T-helper 17 cell (primary cell): ENCODE measurements at places on chromosomes 3 and 15.

- H3K27ac ChIP-seq = no peak overlapping the region
- DNase-seq = no peak
- H3K27me3 ChIP-seq = no peaks in the 10 kb centered on the region
- no peaks in the 10 kb centered on the region for H3K4me1 ChIP-seq
- H3K36me3 ChIP-seq = no peaks in the 10 kb centered on the region
Observed at GRCh38 chr3:98967758-98968157, 66.3 kb upstream of the DCBLD2 start.

- H3K4me1 ChIP-seq = peaks cover 17% of the 10 kb centered on the region
- no peak for DNase-seq
- H3K27me3 ChIP-seq = no peaks in the 10 kb centered on the region
Observed at GRCh38 chr3:187821616-187822317, 76.5 kb upstream of the BCL6 start.

DNA sequence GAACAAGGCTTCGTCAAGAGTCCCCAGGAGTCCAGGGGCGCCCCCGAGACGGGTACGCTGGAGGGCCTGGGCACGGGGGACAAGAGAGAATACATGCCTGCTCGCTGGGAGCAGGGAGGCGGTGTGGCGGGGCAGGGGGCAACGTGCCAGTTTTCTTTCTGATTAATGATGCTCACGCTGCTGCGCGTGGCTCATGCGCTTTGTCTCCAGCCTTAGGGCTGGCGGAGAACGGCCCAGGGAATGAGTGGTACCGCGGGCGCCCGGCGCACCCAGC lies 408 bp upstream of the ARPP21 start:
- H3K27me3 ChIP-seq = peaks cover 17% of the 10 kb centered on the region
- no peak overlapping the region for H3K27ac ChIP-seq
- H3K36me3 ChIP-seq = no peaks in the 10 kb centered on the region
- H3K4me3 ChIP-seq = no peak overlapping the region
- DNase-seq = no peak

DNA sequence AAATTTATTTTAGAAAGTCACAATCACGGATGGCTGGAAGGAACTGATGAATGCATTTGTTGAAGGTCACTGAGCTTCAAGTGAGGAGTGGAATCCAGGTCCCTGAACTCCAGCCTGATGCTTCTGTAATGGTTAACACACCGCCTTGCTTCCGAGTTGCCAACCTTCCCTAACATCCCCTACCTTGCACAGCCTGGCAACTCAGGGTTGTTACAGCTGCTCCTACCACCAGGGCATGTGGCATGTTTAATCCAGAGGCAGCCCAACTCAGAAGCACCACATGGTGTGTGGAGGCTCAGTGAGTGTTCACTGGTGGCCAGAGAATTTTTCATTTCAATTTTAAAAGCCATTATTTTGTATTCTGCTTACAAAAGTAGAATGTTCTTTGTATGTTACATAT lies 4.9 kb downstream of the TM2D3 start:
- H3K27ac ChIP-seq = no peak overlapping the region
- no peak overlapping the region for H3K4me3 ChIP-seq
- H3K36me3 ChIP-seq = peaks cover 3% of the 10 kb centered on the region
- H3K27me3 ChIP-seq = no peaks in the 10 kb centered on the region
- no peak for DNase-seq
- peaks cover 20% of the 10 kb centered on the region for H3K4me1 ChIP-seq

DNA sequence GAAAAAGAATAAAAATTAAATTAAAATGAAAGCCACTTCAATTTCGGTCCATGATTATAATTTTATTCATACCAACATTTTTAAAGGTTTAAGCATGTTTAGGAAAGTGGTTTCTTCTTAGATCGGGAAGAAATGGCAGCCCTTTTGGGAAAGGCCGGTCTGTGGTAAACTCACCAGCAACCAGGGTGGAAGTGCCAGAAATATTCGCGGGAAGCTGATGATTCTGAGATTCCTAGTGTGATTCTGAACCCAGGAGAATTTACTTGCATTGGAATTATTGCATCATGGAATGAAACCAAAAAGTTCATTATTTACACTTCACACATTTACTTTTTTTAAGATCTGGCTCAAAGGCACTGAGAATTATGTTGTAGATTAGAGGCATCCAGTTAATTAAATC lies 97.2 kb upstream of the CCNL1 start:
- H3K4me1 ChIP-seq = no peaks in the 10 kb centered on the region
- no peak overlapping the region for H3K27ac ChIP-seq
- H3K4me3 ChIP-seq = no peak overlapping the region
- no peaks in the 10 kb centered on the region for H3K27me3 ChIP-seq
- peaks cover 6% of the 10 kb centered on the region for H3K36me3 ChIP-seq
- no peak for DNase-seq

DNA sequence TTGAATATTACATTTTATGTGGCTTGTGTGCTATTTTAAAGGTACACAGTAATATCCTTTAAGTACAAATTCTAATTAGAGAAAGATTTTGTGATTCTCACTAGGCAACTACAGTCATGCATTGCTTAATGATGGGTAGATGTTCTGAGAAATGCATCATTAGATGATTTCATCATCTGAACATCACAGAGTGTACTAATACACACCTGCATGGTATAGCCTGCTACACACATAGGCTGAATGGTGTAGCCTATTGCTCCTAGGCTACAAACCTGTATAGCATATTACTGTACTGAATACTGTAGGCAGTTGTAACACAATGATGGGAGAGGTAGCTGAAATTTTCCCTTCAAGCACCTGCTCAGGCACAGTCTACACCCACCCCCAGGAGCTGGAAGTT lies 217.4 kb upstream of the EOMES start:
- H3K4me1 ChIP-seq = peaks cover 6% of the 10 kb centered on the region
- DNase-seq = no peak
- no peak overlapping the region for H3K4me3 ChIP-seq

DNA sequence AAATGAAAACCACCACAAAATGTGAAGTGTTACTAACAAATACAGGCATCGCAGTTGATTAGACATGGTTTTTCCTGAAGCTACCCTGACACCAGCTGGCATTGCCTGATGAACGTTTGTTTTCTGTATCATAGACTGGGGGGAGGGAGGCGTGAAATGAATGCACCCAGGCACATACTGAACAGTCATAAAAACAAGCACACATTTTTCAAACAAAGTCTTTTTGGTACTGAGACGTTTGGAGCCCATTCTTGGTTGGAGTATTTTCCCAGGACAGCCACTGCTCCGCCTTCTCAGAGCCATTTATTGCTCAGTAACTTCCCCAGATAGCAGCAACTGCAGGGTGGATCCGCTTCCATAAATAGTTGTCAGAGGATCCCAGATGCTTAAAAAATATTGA lies 52.4 kb downstream of the KLF13 start:
- peaks cover 28% of the 10 kb centered on the region for H3K4me1 ChIP-seq
- H3K27ac ChIP-seq = peak overlapping the region; percentile 67
- no peaks in the 10 kb centered on the region for H3K27me3 ChIP-seq
- H3K4me3 ChIP-seq = peak overlapping the region; percentile 50
- no peak for DNase-seq
- H3K36me3 ChIP-seq = peaks cover 3% of the 10 kb centered on the region

DNA sequence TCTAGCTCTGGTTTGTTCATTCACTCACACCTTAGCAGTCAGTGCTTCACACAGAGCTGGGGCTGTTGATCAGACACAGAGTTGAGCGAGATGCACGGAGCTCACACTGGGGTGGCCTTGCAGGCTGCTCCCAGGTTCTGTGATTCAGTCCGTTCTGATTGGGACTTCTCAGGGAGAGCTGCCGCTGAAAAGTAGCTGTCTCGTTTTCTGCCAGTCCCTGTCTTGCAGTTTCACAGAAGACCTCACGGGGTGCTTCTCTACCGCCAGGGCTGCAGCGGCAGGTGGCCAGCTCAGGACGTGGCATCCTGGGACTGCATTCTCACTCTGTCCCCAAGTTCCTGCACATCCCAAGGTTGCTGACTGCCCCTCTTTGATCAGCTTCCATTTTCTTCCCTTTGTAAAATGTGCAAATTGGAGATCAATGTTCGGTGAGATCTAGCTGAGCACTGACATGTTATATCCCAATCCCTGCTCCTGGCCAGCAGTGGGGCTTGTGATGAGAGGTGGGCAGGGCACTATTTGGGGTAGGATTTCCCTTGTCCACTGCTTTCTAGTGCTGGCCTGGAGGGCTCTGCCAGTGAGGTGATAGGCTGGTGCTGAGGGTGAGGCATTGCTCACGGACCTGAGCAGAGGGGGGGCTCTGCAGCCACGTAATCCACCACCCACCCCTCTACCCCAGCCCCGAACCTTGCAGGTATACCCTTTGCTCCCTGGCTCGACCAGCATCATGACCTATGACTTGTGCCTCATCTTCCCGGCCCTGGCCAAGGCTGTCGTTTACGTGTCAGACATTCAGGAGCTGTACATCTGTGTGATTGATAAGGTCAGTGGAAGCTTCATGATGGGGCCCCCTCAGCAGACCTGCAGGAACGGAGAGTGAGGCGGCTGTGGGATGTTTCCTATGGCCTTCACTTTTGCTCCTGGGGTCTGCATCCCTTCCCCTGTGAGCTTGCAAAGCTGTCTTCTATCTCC lies 5.3 kb upstream of the TXNRD3 start:
- H3K4me1 ChIP-seq = peaks cover under 1% of the 10 kb centered on the region
- H3K4me3 ChIP-seq = no peak overlapping the region
- H3K27me3 ChIP-seq = peaks cover 61% of the 10 kb centered on the region
- no peak overlapping the region for H3K27ac ChIP-seq
- no peak for DNase-seq

- H3K27ac ChIP-seq = no peak overlapping the region
- DNase-seq = no peak
- H3K4me3 ChIP-seq = no peak overlapping the region
- H3K27me3 ChIP-seq = no peaks in the 10 kb centered on the region
- peaks cover 4% of the 10 kb centered on the region for H3K4me1 ChIP-seq
Observed at GRCh38 chr3:11140030-11140712, 14.1 kb upstream of the HRH1 start.

DNA sequence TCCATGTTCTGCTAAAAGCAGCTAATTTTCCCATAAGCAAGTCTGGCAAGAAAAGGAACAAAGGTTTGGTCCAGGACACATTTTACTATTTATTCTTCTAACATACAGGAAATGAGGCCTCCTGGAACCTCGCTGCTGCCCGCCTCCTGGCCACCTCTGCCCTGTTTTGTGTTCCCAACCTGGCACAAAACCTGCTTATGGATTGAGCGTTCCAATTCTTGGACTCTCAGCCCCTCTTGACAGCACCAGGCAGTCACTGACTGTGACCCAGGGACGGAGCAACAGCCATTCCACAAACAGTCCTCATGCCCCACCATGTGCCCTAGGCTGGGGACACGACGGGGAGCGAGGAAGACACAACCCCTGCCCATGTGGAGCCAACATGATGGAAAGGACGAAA lies 11.6 kb upstream of the SSUH2 start:
- DNase-seq = no peak
- no peak overlapping the region for H3K27ac ChIP-seq
- no peak overlapping the region for H3K4me3 ChIP-seq
- peaks cover 2% of the 10 kb centered on the region for H3K36me3 ChIP-seq
- no peaks in the 10 kb centered on the region for H3K4me1 ChIP-seq

- no peak for DNase-seq
- peaks cover 6% of the 10 kb centered on the region for H3K36me3 ChIP-seq
- no peak overlapping the region for H3K27ac ChIP-seq
Observed at GRCh38 chr15:88704791-88705768, 66.3 kb downstream of the ISG20 start.

DNA sequence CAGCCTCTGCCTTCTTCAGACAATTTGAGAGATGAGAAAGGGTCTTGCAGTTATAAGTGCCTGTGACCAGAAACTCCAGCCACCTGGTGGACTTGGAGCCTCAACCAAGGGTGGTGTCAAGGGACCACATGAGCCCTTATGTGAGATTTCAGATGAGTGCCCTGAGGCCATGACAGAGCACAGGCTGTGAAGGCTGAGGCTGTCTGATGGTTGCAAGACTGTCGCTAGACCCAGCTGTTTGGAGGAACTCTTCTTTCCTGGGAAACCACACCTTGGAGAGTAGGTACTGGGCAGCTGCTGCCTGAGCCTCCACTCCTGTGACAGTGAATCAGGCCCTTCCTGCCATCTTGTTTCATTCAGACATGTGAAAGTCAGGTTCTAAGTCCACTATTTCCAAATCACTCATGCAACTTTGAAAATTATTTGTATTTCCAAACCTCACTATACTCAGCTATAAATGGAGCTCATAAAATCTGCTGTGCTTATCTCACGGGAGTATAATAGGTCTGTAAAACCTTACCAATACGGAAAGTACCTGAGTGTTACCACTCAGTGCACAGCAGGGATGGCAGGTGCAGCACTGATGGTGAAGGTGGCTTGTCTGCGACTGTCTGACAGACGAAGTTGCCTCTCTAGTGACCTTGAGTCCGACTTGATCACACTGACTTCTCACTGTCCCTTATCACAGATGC lies 99.4 kb downstream of the RPL39L start:
- no peaks in the 10 kb centered on the region for H3K27me3 ChIP-seq
- H3K4me3 ChIP-seq = no peak overlapping the region
- peaks cover 41% of the 10 kb centered on the region for H3K4me1 ChIP-seq
- H3K27ac ChIP-seq = peak overlapping the region; percentile 84

GRCh38 chr3:119783255-119783654 lies 1.4 kb downstream of the NR1I2 start:
- no peaks in the 10 kb centered on the region for H3K27me3 ChIP-seq
- H3K36me3 ChIP-seq = peaks cover 4% of the 10 kb centered on the region
- no peak for DNase-seq
- no peak overlapping the region for H3K27ac ChIP-seq
- H3K4me3 ChIP-seq = no peak overlapping the region

DNA sequence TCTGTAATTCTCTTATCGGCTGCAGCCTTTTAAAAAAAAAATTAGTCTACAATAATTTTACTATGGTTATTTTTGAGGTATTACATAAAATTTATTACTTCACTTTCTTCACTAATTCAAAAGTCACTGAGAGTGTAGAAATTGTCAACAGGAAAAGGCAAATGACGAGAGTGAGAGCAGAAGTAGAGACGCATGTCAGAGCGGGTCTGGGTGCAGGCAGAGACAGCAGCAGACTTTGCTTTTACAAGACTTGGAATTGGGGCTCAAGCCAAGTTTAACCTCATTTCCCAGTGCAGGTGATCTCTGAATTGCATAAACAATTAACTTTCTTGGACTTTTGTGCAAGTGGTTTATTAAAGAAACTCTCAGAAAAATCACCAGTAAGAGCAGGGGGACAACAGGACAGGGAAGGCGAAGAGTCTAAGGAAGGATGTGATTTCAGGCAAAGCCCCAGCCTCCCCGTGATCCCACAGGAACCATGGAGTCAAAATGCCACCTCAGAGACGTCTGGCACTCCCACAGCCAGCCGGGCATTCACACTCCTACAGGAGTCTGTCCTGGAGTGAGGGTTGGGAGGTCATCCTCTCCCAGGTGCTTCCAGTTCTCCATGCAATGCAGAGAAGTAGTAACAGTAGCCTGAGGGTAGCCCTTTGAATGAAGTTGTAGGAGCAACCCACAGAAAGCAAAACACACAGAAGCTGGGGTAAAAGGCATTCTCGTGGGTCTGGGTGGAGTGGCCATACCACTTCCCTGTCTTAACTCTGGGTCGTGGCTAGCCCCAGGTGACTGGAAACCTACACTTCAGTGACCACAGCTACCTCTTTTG lies 274.0 kb upstream of the TGFBR2 start:
- H3K27ac ChIP-seq = no peak overlapping the region
- no peak for DNase-seq
- H3K27me3 ChIP-seq = no peaks in the 10 kb centered on the region
- peaks cover 2% of the 10 kb centered on the region for H3K36me3 ChIP-seq
- no peak overlapping the region for H3K4me3 ChIP-seq

GRCh38 chr15:53384417-53384816 lies 375.0 kb downstream of the WDR72 start:
- H3K27me3 ChIP-seq = no peaks in the 10 kb centered on the region
- no peak overlapping the region for H3K4me3 ChIP-seq

- H3K27me3 ChIP-seq = peaks cover 61% of the 10 kb centered on the region
- H3K36me3 ChIP-seq = no peaks in the 10 kb centered on the region
- H3K4me1 ChIP-seq = peaks cover 10% of the 10 kb centered on the region
Observed at GRCh38 chr15:66858423-66859207, 156.6 kb downstream of the SMAD6 start.
